ENCODE measurements at places on chromosomes 4 and X.
A peak's percentile ranks its signal among the peaks of the same experiment; 100 is the strongest.

DNA sequence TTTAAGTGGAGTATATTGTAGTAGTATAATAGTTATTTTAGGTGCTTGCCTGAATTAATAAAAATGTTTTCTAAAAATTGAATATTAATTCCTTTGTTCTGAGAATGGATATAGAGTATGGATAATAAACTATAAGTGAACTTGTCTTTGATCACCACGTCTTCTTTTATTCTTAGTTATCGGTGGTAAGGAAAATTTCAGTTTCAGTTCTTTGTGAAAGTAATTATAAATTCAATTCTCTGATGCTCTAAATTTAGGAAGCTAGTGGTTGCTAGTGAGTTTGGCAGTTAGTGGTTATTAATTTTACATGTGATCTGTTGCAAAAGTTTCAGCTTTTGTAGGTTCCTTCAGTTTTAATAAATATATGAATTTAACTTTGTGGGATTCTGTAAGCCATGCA lies 30.8 kb downstream of the MRPL1 start:
- DNase-seq, result no peak

GRCh38 chrX:28127662-28128061 lies 146.4 kb upstream of the DCAF8L1 start:
- no peak for DNase-seq

GRCh38 chr4:111323496-111323895 lies 700.6 kb upstream of the PITX2 start:
- DNase-seq, result no peak

DNA sequence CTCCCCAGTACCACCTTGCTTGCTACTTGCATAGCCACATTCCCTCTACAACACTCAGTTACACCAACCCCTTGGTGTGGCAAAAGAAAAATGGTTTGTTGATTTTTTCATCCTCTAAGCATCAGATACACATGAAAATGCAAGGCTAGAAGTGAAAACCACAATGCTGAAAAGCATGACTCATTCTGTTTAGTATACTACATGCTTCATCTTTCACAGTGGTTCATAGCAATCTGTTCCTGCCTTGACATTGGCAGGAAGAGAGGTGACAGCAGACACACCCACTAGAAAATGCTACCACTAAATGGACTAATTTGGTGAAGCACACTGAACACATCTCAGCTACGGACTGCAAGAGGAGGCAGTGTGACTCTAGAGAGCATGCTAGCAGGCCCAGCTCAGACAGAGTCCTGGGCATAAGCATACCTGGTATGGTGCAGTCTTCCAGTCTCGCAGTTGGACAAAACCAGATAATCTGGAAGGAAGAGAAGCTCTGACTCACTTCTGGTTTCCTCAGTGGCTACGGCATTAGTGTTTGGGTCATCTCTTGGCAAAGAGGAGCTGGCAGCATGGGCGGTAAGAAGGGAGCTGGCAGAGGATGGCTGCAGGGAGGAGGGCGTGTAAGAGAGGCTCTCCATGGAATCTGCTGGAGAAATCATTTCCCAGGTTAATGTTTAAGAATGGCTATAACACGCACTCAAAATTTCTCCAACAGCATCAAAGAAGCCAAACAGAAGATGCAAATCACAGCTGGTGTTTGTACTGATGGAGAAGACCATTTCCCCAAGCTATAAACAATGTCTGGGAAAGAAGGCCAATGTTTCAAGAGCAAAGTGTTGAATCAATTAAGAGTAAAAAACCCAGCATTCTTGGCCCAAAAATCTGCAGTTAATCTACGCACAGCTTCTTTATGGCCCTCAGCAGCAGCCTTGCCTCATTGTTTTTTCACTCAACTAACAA lies 37.8 kb downstream of the GAB3 start:
- DNase-seq, result peak; percentile 10

DNA sequence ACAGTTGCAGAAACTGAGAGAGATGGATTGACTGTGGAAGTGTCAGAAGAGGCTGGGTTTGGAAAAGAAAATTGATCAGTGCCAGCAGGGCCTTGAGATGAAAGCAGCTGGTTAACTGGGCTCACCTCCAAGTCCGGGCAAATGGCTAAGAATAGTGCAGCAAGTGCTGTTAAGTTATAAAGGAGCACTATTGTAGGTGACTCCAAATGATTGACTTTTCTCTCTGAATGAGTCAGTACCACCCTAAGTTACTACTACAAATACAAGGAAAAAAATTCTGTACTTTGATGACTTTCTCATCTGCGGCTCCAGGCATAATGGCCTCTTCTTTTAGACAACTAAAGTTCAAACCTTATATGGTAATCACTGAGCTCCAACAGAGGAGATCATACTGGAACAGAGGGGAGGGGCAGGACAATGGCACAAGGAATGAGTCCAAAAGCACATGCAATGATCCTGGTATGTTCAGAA lies 733.4 kb upstream of the INTU start:
- no peak for DNase-seq

- DNase-seq, result no peak
These were observed 440.2 kb downstream of the PRR32 start for GRCh38 chrX:127259742-127260141.

DNA sequence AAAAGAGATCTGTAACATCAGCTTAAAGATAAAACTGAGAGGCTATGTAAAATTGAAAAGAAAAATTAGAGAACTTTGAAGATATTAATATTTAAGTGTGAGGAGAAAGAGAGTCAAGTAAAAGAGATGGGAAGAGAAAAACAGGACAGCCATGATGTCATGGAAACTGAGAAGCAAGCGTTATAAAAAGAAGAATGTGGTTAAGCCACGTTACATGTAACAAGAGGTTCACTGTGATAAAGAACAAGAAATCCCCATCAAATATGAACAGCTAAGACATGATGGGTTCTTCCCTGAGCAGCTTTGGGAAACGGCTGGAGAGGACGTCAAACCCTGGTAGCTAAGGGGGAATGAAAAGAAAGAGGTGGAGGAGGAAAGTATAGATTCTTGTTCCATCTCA lies 1269.3 kb upstream of the TENM3 start:
- no peak for DNase-seq

DNA sequence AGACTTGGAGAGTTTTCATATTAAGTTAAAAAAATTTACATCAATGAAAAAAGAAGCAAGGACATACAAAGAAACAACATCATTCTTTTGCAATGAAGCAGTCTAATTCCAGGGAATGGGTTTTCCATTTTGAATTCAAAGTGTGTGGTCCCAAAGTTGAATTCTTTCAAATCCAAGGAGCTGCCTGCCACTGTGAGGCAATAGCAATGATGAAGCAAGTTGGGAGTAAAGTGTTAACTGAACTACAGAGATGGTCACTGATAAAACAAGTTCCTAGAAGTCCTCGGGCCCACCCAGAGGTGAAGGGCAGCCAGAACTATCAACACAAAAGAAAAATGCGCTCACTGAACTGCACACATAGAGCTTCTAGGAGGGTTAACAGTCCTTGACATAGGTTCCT lies 115.9 kb downstream of the RAB28 start:
- no peak for DNase-seq

- DNase-seq, result no peak
These were observed 23.3 kb downstream of the UCHL1 start for GRCh38 chr4:41280010-41280409.

GRCh38 chrX:14032406-14032805 lies 2.7 kb upstream of the GEMIN8 start:
- DNase-seq, result peak; percentile 62

DNA sequence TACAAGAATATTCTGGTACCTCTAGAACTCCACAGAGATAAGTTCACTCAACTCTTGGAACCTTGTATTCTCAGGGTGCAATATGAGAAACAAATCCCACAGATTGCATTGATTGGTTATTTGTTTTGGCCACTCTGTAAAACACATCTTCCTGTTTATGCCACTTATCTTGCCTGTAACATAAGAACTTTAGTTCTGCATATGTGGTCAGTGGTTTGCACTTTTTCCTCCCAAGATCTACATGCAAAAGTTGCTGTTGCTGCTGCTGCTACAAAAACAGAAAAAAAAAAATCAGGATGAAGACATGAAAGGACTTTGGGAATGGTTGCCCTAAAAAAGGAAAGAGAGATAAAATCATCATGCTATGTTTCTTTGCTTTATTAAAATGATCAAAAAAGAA lies 9.6 kb downstream of the ODAPH start:
- DNase-seq, result no peak

GRCh38 chr4:80268936-80269335 lies 2.5 kb downstream of the FGF5 start:
- DNase-seq, result no peak

GRCh38 chr4:7252510-7253340 lies 60.4 kb downstream of the SORCS2 start:
- no peak for DNase-seq

DNA sequence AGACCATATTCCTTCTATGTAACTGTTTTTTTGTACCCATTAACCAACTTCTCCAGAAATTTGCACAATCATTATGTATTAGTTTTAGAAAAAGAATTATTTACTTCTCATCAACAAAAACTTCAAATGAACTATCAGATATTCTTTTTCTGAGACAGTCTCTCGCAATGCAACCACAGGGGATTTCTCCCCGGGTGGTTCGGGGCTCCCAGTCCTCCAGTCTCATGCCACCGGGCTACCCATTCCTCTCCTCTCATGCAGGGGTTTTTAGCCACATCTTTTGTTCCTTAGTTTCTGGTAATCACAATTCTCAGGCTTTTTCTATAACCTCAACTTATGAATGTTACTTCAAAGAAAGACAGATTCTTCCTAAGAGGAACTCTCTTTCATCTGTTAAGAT lies 46.6 kb upstream of the CLNK start:
- DNase-seq, result no peak

DNA sequence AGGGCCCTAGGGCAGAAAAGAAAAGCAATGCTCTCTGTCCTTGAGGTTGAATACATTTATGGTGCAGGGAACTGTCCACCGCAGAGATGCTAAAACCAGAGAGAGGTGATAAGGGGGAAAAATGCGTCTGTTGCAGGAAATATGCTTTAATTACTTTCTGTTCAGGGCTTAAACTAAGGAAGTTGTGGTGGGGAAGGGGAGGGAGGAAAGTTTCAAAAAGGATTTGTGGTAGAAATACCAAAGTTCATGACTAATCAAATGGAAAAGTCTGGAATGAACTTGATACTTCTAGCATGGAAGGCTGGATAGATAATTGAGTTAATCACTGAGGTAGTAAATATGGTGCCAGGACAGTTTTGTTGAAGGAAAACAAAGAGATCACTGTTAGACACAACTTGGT lies 99.0 kb downstream of the ASB9 start:
- no peak for DNase-seq

- no peak for DNase-seq
These were observed 138.9 kb upstream of the MID1 start for GRCh38 chrX:10759141-10759799.

- no peak for DNase-seq
These were observed 102.6 kb downstream of the RAPGEF2 start for GRCh38 chr4:159205466-159205865.

GRCh38 chrX:65961714-65962113 lies 78.2 kb downstream of the VSIG4 start:
- DNase-seq, result no peak

DNA sequence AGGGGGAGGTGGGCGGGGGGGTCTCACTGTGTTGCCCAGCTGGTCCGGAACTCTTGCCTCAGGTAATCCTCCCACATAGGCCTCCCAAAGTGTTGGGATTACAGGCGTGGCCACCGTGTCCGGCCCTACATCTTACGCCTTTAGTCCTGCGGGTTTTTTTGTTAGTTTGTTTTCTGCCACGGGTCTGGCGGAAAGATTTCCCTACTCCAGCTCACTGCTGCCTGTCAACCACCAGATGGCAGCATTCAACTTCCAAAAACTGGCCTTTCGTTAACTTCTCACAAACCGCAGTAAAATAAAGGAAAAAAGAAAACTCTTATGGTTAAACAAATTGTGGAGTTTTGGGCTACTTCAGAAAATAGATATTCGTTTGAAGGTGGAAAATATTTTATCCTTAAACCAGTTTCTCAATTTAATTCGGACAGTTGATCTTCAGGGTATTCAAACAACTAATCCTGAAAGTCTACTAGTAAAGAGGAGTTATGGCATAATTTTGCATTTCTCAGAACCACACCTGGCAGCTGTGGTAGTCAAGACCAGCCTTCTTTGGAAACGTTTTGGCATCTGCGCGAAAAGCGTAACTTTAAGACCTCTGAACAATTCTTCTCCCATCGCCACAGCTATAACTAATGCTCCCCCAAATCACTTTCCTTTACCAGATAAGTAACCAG lies 41.1 kb downstream of the LUZP4 start:
- no peak for DNase-seq

- DNase-seq, result no peak
These were observed 62.4 kb upstream of the WDFY3 start for GRCh38 chr4:85028910-85029309.

DNA sequence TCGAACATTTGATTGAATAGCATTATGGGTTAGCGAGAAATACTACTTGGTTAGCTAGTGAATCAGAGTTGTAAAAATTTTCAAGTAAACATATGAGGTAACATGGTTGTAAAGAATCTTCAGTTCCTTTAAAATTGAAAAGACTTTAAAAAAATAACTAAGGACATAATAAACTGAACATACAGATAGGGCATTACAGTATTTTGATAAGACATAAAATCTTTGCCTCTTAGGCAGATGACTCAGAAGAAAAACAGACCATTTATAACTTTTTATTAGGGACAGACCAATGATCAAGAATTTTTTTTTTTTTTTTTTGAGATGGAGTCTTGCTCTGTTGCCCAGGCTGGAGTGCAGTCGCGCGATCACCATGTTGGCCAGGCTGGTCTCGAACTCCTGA lies 43.1 kb downstream of the PNMA5 start:
- no peak for DNase-seq

DNA sequence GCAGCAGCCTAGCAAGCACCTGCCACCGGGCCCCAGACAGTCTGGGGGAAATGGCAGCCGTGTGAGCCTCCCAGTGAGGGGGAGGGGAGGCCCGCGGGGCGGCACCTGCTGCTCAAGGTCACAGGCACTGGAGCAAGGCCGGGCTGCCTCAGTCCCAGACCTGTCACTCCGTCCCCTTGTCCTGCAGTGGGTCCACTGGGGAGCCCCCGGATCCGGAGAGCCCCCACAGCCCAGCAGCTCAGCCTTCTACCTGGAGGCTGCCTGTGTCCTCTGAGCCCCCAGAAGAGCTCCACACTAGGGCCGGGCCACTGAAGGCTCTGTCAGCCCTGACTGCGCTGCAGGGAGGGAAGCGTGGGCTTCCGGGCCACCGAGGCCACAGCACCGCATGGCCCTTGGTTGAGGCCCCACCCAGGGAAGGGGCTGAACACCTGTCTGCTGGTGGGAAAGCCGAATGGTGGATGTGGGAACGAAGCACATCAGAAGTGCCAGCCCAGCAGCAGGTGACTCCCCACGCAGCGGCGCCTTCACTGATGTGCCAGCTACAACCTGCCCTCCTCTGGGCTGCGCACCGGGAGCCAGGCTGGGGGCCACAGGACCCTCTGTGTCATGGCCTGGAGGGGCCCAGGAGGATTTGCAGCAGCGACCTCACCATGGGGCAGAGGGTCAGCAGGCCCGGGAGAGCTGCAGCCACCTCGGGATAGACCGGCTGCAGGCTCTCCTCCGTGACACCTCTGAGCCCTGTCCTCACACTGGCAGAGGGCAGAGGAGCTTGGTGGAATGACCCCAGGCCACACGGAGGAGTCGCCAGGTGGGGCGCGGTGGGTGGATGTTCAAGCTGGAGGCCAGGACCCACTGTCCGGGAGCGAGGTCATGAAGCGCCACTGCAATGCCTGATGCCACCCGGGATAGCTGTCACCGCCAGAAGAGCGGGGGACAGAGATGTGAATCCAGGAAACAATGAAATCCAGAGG lies 35.0 kb upstream of the MXD4 start:
- no peak for DNase-seq
